ENCODE measurements at places on chromosomes 7 and 10.
A peak's percentile ranks its signal among the peaks of the same experiment; 100 is the strongest.

GRCh38 chr7:156000601-156001396 lies 188.5 kb upstream of the SHH start:
- no peak for DNase-seq

- DNase-seq = no peak
These were observed 455.1 kb downstream of the AUTS2 start for GRCh38 chr7:70053421-70053820.

GRCh38 chr7:151109094-151110048 lies 23.1 kb downstream of the AGAP3 start:
- no peak for DNase-seq

DNA sequence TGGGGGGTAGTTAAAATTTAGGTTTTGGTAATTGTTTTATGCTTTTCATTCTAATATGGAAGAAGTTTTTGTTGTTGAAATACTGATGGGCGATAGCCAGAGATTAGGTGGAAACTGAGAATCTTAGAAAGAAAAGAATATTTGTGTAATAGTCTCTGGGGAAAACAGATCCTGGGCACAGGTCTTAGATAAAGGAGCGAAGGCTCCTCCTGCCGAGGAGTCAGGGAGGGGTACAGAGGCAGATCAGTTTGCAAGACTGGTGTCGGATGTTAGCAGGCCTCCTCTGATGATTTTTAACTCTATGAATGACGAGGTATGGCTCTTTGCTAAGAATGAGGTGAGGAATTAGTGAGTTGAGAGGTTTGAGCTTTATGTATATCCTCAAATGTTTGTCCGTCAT lies 339.7 kb downstream of the HGF start:
- DNase-seq = no peak

GRCh38 chr10:45464958-45465567 lies 91.0 kb downstream of the ALOX5 start:
- DNase-seq = peak; percentile 88

- DNase-seq = no peak
These were observed 10.3 kb downstream of the PKD1L1 start for GRCh38 chr7:47937711-47938573.

- DNase-seq = no peak
These were observed 520 bp downstream of the MOSPD3 start for GRCh38 chr7:100612730-100613390.

- DNase-seq = no peak
These were observed 2.5 kb upstream of the MICALL2 start for GRCh38 chr7:1461646-1462375.

DNA sequence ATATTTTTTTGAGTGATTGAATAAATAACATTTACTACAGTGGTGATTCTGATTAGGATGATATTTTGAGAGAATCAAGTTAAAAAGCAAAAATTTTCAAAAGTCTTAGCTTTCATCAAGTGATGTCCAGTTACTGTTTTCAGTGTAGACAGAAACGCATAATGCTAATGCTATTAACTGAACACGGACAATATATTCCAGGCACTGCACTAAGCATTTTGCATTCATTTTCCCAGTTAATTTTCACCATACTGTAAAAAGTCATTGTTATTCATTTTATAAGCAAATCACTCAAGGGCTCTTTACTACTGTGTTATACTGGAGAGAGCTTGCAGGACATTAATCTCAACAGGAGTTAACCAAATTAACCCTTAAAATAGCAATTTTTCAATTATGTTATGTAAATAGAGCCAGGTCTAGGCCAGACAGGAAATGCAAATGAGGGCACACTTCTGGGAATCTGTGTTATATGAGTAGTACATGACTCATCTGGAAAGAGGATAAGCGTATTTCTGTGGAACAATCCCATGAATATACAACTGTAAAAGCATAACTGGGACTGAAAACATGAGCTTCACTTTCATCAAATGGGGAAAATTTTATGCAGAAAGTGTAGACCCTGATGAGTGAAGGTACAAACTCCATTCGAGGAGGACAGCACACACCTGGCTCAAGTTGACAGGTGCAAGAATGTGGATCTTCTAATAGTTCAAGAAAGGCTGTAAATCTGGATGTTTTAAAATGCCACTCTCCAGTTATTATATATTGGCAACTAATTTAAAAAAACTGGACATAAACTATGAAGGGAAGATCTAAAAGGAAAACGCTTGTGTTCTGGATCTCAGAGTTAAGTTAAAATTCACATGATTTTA lies 75.4 kb downstream of the ANK3 start:
- DNase-seq = no peak

GRCh38 chr10:49360271-49361177 lies 35.4 kb downstream of the DRGX start:
- no peak for DNase-seq

- DNase-seq = no peak
These were observed 54.8 kb downstream of the ZMIZ1 start for GRCh38 chr10:79123547-79123963.

GRCh38 chr7:52120912-52121311 lies 804.3 kb upstream of the COBL start:
- no peak for DNase-seq

GRCh38 chr7:51430480-51431086 lies 114.0 kb upstream of the COBL start:
- peak; percentile 81 for DNase-seq

DNA sequence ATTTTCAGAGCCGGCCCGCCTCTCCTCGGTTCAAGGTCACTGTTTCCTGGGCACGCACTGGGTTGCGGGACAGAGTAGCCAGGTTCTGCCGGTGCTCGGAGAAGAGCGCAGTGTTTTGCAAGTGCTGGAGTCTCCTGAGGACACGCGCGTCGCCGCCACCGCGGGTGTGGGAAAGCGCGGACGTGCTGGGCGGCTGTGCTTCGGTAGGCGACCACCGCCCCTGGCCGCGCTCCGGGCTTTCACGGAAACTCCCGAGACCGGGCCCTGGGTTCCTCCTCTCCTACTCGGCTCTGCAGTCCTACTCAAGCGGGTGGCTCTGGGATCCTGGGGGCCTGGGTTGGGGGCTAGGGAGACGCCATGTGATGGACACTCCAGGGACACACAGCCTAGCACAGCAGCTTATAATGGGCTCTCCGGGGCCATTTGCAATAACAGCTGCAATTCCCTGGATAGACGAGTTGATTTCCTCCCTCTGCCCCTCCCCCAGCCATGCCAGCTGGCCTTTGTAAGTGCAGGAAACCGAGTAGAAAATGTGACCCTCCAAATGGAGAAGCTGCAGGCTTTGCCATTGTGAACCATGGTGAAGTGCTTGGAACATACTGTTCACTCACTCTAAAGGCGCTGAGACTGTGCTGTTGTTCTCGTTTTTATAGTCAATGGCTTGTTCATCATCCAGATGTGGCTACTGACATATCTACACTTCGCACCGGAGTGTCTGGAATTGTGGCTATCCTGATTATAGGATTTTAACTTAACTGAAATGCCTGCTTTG lies 2.1 kb downstream of the FRAT1 start:
- peak; percentile 78 for DNase-seq

DNA sequence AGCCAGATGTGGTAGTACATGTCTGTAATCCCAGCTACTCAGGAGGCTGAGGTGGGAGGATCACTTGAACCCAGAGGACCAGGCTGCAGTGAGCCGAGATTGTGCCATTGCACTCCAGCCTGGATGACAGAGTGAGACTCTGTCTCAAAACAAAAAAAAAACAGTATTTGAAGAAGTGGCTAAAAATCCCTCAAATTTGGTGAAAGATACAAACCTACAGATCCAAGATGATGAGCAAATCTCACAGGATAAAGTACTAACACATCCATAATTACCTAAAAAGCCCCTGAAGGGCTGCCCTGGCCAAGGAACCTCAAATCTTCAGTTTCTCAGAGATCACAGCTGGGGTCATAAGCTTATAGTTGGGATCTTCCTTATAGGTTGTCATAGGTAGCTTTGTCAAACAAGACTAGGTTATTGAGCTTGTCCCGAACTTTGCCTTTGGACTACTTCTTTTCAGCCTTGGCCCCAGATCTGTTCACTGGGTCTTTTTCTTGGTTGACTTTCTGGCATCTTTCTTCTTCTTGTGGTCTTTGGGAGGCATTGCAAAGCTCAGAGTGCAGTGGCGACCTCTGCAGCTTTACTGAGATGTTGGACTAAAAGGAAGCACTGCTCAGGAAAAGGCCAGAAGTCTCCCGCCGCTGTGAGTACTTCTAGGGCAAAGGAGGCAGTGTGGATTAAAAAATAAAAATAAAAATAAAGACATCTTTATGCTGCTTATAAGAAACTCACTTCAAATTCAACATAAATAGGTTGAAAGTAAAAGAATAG lies 28.6 kb upstream of the SAR1A start:
- DNase-seq = no peak

GRCh38 chr10:17216217-17216900 lies 11.7 kb upstream of the VIM start:
- DNase-seq = no peak
